Tongue (tissue), 3 donors: ENCODE measurements at places on chromosomes 1 and 21. TPM values are rescaled to one million over a fixed set of nuclear protein-coding genes. Genes with fewer than 3 reads are reported as not detected.

Gene C4BPA
- not detected for total RNA-seq

DNA sequence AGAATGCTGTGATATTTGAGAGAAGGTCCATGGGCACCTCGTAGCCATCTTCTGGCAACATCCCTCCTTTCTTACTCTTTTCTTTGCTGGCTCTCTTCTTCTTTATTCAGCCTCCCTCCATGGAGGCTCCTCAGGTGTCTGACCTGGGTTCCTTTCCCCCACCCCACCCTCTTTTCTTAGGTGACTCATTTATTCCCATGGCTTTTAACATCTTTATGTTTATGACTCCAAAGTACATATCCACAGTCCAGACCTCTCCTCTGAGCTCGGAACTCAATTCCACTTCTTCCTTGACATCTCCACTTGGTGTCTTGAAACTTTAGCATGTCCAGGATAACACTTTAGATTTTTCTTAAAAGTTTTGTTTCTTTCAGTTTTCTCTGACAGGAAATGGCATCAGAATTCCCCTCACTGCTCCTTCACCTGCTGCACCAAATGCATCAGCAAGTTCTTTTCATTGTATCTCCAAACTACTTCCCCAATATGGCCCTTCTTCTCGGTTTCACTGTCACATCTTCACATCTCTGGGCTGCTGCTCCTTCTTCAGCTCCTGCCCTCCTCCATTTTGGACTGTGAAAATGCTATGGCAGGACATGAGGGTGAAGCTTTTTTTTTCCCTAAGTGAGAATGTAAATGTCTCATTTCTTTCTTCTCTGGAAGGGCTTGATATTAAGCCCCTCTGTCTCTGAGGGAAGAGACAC is 95.9 kb downstream of the GIPC2 start:
- DNase-seq = no peak

DNA sequence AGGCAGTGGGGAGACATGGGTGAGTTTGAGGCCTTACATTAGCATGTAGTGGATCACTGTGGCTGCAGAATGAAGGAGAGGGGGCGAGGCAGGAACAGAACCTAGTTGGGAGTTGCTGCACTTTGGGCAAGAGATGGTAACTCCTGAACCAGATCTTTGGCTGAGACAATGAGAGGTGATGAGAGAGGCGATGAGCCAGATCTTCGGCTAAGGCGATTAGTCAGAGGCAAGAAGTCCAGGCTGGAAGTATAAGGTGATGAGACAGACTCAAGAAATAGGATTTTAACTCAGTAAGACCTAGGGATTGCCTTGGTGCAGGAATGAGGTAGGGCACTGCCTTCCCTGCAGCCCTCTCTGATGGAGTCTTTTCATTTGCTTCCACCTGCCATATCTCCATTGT is 9.1 kb upstream of the ARTN start:
- no peak for DNase-seq

DNA sequence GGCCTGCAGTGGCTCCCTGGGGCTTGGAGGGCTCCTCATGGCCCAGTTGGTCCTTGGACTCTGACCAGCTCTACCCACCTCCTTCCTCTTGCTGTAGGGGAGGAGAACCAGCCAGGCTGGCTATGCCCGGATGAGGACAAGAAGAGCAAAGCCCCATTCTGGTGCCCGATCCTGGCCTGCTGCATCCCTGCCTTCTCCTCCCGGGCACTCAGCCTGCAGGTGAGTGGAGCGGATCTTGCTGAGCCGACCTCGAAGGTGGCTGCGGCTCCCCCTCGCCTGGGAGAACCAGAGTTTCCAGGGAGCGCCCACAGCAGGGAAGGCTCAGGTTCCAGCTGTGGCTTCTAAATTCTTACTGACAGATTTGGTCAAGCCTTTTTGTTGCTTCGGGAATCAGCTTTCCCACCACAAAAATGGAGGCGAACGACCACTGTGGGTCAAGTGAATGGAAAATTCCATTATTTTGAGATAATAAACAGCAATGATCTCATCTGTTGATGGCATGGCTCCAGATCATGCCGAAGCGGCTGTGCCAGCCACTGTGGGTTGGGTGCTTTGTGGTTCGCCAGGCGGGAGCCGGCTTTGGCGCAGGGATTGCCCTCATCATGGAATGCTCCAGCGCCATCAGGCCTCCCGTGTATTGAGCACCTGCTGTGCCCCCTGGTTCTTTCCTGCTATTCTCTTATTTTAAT is 106.5 kb upstream of the ACTL8 start:
- peak; percentile 78 for DNase-seq

GRCh38 chr1:45134461-45134873 is 71.9 kb downstream of the ZSWIM5 start:
- peak; percentile 1 for DNase-seq
